HCEC 1CT (cell line): ENCODE measurements at places on chromosomes 1 and 21.

DNA sequence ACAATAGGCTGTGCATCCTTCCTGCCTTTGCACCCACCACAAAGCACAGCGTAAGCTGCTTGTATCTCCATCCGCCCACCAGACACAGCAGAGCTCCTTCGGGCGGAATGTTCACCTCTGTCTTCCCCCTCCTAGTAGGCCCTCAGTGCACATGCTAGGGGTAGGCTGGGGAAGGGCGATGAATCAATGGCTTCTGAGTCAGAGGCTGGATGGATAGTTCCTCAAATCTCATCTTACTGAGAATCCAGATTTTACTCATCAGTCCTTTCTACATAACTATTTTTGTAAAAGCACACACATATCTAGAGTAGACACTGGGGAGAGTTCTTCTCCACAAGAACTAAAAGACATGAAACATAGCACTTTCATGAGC, 73.8 kb downstream of the BCAR3 start:
- peak; percentile 75 for DNase-seq

- no peak for DNase-seq
Observed at GRCh38 chr1:205267306-205267902, 39.7 kb downstream of the TMCC2 start.

GRCh38 chr1:112141923-112142322, 152.5 kb upstream of the KCND3 start:
- DNase-seq: no peak

DNA sequence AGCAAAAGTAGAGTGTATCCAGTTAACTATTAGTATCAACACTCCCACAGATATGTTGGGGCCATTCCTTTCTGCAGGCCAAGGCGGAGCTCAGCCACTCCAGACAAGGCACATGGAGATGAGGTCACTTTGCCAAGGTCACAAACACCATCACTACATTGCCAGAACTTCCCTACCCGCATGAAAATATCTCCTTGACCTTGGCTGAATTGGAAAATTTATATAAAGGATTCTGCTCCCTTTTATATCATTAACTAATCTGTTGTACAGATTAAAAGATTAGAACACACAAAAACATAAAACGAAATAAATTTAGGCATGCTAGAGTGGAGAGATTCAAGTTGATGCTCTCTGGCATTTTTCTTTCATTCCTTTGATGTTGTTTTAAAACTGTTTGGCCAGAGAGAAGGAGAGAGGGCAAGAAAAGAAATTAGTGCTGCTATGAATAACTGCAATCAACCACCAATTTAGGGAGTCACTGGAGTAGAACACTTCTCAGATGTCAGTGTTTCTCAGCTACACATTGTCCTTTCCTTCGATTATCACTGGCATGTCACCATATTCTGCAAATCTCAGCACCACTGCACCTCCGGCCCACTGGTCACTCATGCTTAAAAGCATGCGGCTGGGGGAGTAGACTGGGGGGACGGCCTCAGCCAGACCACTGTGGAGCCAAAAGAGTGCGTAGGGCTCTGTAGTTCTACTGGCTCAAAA, 78.7 kb upstream of the ATP1B1 start:
- no peak for DNase-seq

- DNase-seq: peak; percentile 30
Observed at GRCh38 chr1:43994794-43995790, 3.7 kb downstream of the CCDC24 start.

DNA sequence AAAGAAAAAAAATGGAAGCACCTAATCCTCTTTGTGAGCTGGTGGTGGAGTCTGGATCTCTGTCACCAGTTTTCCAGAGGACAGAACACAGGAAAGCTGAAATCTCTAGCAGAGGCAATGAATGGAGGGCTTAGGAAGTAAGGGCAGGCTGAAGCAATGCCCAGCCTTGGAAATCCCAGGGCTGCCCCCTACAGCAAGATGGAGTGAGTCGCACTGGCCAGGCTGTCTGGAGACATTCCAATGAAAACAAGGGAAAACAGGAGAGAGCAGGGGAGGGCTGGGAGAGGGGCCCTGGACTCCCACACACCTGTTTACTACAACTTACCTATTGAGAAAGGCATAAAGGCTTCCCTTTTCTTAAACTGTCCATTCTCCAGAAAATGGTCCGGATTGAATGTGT, 25.9 kb downstream of the CYP2J2 start:
- no peak for DNase-seq

GRCh38 chr1:12472798-12473551, 145.0 kb downstream of the DHRS3 start:
- no peak for DNase-seq

GRCh38 chr21:39077876-39078275, 105.4 kb downstream of the PSMG1 start:
- no peak for DNase-seq

DNA sequence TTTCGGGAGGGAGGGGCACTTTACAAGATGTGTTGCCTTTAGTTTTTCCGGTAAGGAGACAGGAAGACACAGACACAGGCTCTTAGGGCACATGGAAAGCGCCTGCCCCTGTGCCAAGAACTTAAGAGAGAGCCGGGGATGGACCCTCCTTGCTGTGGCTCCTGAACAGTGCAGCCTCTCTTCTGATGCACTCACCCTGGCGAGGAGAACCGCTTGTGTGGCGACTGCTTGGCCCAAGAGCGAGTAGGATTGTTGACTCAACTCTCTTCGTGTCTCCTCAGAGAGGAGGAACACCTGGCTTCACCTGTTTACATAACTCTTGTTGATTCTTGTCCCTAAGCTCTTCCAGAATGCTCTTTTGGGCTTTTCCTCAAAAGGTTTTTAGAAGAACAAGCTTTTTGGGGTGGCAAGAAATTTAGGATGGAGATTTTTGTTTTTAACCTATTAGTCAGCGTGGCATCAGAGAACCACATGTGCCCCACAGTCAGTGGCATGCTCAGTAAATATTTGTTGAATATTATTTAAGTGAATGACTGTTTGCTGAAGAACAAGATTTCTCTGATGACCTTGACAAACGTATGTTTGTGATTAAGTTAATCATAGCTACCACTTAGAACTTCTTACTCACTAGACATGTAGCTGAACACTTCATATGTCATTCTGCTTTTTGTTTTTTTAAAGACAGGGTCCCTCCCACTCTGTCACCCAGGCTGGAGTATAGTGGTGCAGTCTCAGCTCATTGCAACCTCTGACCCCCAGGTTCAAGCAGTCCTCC, 60.6 kb downstream of the NFIA start:
- peak; percentile 21 for DNase-seq

- DNase-seq: no peak
Observed at GRCh38 chr1:44714532-44714931, 16.4 kb downstream of the RNU5D-1 start.

DNA sequence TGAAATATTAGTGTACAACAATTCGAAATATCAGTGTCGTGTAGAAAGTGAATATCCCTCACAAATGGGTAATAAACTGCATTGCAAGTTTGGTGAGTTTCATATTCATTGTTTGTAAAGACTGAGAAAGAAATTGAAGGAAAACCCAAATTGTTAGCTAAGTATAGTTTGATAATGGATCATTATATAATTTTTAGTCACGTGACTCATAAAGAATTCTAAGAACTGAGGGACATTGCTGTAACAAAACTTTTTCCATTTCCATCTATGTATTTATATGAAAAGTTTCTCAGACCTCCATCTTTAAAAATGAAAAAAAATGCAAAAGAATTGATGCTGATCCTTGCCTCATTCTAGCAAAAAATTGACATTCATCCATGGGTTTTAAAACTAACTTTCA, 36.0 kb upstream of the SGIP1 start:
- DNase-seq: no peak

DNA sequence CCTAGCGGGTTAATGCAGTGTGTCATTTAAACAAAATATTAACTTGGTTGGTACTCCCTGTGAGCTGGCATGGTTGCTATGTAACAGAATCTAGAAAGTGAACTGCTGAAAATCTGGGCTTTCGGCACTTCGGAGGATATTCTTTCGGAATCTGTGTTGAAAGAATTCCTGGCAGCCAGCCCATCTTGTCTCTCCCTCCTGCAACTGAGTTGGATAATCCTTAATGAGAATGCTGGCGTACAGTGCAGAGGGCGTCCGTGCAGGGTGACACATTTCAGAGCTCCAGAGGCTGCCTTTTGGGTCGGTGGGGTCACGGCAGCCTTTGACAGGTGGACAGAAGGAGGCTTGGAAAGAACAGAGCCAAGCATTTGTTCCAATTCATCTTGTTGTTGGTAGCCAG, 3.7 kb downstream of the KAZN start:
- DNase-seq: no peak

DNA sequence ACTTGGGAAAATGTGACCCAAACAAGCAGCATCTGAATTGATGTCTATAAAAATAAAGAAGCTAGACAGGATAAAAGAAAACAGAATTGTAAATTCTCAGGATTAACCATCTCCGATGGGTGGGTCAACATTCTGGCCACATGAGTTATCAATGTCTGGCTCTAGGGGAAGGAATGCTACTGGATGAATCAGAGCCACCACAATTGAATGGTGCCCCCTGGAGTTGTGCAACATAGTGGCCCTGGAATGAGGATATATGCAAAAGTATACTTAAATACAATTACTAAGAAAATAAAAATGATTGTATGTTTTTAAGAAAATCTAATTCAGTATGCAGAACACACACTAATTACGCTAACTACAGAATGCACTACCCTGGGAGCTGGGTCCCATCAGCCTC, 185.6 kb downstream of the TGFBR3 start:
- DNase-seq: peak; percentile 79

DNA sequence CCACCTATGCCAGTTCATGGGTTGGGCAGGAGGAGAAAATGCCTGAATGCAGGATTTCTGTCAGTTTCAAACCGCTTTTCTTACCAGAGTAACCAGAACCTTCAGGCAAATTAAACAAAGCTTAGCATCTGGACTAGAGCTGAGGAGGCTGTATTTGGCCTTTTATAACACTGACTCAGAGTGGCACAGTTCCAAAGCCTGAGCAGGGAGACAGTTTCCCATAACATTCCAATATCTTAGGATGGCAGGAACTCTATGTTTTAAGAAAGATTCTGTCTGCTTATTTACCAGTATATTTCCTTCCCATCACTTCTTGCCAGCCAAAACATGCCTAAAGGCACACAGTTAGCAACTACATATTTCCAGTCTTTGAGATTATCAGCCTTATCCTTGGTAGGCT, 46.8 kb downstream of the UBR4 start:
- peak; percentile 83 for DNase-seq

GRCh38 chr1:42958488-42959319, at the start of gene SLC2A1:
Gene SLC2A1, minus strand, starts transcription at chr1:42958868. Its CDS starts 217 bp downstream, at chr1:42958651.
- DNase-seq: peak; percentile 95

GRCh38 chr1:27528818-27529703, 39.1 kb upstream of the WASF2 start:
- no peak for DNase-seq

DNA sequence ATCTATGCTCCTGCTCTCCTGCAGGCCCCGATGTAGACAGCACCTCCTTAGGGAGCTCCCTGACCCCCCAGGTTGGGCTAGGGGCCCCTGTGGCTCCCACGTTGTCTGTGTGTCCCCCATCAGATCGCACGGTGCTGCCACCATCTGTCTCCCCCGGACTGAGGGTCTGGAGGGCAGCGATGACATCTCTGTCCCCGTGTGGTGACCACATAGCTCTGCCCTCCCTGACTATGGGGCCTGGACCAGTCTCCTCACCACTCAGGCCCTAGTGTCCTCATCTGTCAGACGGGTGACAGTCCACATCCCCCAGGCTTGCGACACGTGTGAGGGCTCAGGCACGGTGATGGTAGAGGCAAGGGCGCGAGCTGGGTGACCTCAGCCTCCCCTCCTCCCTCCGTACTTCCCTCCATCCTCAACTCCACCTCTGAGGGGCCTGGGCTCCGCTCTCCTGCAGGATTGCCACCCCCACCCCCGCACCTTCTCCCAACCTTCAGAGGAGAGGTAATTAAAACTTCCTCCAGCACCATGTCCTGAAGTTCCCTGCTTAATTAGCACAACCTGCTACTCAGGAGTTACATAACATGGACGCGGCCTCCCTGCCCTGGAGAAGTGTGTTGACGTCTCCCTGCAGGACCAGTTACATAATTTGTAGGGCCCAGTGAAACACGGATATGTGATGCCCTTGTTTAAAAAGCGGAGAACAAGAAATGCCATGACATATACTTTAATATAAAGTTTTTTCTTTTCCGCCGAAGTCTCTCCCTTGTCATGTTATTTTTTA, 288.2 kb downstream of the PTPRU start:
- DNase-seq: no peak

- no peak for DNase-seq
Observed at GRCh38 chr1:233730809-233731208, 116.9 kb downstream of the KCNK1 start.

DNA sequence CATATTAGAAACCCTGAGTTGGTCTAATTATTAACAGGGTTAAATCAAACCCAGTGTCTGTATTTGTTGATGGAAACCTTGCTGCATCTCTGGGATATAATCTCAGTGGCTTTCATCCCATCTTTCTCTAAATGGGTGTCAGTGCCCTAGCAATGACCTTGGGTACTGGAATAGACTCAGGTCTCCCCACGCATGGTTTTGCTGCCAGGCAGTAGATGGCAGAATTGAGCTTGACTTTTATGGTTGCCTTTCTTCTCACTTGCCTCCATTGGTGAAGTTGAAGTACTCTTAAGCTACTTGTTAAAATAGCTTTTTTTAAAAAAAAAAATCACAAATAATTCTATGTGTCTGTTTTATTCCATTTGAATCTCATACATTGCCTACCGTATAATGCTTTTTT, 81.8 kb upstream of the HMCN1 start:
- DNase-seq: no peak

GRCh38 chr1:223783676-223784075, 62.1 kb downstream of the TP53BP2 start:
- no peak for DNase-seq

DNA sequence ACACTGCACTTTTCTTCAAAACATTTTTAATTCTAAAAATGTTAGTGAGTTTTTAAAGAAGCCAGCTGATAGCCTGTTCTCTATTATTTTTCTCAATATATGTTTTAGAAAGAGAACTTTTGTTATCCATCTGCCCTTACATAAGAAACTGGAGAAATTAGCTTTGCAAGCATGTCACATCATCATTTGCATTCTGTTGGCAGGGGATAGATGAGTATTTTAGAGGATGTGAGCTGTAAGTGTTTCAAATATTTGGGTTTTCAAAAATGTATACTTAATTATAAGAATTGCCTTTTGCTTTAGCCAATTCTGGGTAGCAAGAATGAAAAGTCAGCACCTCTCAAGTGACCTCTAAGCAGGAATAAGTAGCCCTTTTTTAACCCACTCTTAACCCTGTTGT, 7.4 kb downstream of the NFIA start:
- no peak for DNase-seq

GRCh38 chr1:40257313-40257687, 736 bp upstream of the ZMPSTE24 start:
- no peak for DNase-seq

GRCh38 chr1:206082831-206083695, 30.1 kb downstream of the RHEX start:
- no peak for DNase-seq

- DNase-seq: peak; percentile 91
Observed at GRCh38 chr1:222043444-222044292, 301.8 kb upstream of the DUSP10 start.

DNA sequence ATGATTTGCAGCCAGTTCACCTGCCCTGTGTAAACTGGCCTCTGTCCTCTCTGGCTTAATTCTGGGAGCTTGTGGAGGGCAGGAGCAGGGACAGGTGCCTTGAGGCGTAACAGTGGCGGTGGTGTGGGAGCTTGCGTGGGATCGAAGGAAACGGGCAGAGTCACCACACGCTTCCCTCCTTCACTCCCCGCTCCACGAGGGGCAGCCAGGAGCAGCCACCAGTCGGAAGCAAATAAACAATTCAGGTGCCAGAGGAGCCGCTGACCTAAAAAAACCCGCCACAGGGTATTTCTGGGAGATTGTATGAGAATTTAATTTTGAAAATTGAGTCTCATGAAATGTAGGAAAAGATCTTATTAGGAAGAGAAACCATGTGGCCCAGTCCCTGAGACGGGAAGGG, 26.0 kb downstream of the FAAP20 start:
- DNase-seq: no peak
